ENCODE measurements at places on chromosomes 5 and 9.

DNA sequence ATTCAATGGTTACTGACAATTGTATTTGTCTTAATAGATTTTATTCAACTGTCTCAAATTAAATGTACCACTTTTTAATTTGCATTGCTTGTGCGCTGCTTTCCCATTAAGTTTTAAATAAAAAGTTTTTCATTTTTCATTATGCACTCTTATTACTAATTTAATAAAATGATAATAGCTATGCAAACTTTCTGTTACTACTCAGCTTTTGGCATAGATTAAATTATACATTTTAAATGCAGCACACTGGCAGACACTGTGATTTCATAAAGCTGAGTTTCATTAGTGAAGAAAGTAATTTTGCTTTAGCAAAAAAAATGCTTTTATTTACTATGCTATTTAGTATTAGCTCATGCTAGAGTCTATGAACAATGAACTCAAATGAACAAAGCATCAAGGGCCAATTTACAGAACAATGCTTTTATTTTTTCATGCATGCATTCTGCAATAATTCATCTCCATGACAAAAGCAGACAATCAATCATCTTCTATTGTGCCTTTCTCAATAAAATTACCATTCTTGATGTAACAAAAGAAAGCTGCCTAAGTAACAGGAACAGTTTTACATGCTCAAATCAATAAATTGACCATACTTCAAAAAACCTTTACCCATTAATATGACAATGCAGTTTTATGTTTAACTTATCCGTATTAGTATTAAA, 595.2 kb upstream of the ARRDC3 start:
- no peak for DNase-seq

DNA sequence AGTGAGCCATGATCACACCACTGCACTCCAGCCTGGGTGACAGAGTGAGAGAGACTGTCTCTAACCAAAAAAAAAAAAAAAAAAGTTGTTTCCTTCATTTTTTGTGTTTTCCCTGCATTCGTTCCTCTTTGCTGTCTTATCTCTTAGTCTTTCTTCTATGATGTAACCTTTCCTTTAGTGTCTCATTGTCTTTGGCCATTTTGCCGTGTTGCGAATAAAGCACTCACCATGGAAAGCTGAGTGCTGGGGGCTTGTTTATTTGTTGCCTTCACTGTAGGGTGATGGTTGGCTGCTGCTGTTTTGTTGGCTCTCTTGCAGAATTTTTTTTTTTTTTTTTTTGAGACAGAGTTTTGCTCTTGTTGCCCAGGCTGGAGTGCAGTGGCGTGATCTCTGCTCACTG, 7.7 kb downstream of the EHMT1 start:
- DNase-seq, result no peak

GRCh38 chr5:324736-325612, 3.5 kb downstream of the AHRR start:
- no peak for DNase-seq

- no peak for DNase-seq
These were observed 222.2 kb downstream of the LURAP1L start for GRCh38 chr9:12997009-12997408.

GRCh38 chr9:106309925-106310324, 553.0 kb upstream of the ZNF462 start:
- DNase-seq, result no peak

DNA sequence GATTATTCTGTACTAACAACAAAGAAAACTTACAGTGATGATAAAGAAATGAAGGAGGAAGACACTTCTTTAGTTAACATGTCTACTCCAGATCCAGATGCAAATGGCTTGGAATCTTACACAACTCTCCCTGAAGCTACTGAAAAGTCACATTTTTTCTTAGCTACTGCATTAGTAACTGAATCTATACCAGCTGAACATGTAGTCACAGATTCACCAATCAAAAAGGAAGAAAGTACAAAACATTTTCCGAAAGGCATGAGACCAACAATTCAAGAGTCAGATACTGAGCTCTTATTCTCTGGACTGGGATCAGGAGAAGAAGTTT, 67.9 kb downstream of the VCAN start:
- DNase-seq, result no peak

DNA sequence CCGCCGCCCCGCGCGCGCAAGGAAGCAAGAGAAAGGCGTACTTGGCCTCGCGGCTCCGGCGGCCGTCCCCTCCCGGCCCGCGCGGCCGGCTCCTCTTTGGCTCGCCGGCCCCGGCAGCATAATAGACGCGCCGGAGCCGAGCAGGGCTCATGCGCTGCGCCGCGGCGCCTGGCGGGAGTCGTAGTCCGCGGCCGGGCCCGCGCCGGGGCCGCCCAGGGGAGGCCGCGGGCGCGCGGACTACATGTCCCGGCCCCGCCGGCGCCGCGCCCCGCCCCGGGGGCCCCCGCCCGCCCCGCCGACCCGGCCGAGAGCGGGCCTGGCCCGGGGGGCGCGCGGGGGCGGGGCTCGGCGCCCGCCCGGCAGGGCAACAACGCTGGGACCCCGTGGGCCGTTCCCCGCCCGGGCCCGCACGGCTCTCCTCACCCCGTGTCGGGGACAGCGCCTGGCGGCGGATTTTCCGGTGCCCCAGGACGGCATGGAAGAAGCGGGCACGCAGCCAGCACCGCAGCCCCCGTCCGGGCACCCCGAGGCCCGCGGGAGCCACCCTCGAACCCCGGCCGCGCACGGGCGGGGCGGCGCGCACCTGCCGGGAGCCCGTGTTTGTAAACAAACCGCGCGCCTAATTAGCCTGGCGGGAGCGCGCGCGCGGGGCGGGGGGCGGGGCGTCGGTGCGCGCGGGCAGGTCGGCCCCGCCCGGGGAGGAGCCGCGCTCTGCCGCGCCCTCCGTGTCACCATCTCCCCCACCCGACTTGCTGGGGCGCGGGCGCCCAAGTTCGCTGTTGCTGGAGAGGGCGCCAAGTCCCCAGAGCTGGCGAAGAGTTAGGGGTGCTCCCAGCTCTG, at the start of gene BRD3:
BRD3 (minus strand) TSS at position 123 of the 840 bp plus-strand sequence. CDS start 14,549 bp downstream, outside the sequence.
- peak; percentile 80 for DNase-seq

DNA sequence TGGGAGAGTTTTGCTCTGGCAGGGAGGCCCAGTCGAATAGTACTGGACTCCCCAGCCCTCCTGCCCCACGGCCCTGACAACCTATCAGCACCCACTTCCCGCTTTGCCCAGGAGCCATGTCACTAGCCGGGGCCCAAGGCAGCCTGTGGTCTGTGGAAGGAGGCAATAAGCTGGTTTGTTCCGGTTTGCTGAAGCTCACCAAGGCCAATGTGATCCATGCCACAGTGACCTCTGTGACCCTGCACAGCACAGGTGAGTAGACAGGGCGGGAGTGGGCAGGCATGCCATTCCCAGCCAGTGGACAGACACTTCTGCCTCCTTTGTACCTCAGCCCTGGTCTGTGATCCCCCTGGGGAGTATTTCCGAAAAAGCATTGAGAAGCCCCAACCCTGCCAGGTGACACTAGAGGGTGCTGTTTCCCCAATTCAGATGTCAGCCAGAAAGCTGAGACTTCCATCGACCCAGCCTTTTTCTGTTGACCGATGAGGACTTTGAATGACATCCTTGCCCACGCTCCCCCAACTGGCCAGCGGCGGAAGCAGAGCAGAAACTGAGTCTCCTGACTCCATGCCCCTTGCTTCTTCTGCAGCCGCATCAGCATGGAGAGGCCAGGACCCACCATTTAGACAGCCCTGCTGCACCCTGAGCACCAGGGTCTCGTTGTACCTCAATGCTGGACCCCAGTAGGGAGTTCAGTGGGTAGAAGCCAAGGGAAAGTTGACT, 9.6 kb downstream of the PCYOX1L start:
- peak; percentile 61 for DNase-seq

GRCh38 chr5:58648846-58649245, 66.0 kb downstream of the RAB3C start:
- no peak for DNase-seq

- no peak for DNase-seq
These were observed 13.4 kb downstream of the MAST4 start for GRCh38 chr5:66609615-66610014.

DNA sequence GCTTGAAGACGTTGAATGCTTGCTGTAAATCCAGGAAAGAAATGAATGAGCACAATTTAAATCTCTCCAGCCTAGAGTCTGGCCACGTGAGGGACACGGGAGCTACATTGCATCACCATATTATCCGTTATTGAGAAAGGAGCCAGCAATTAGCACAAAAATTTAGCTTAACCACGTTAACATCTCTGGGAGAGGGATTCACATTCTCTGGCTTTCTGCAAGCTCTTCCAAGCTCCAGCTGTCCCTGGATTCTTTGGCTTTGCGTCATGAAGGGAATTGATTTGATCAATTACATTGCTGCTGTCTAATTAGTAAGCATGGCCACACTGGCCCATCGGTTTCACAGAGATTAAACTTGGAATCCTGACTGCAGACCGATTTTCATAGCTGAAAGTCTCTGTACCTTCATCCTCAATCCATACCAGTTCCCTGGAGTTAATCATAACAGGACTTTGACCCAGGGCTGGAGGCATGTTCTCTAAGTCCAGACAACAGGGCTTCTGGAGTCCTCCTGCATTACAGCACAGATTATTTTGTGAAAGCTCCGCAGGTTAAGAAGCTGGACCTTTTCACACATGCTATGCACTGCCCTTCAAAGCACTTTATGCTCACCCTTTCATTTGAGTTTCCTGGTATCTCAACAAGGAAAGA, 31.6 kb downstream of the ADRA1B start:
- no peak for DNase-seq

DNA sequence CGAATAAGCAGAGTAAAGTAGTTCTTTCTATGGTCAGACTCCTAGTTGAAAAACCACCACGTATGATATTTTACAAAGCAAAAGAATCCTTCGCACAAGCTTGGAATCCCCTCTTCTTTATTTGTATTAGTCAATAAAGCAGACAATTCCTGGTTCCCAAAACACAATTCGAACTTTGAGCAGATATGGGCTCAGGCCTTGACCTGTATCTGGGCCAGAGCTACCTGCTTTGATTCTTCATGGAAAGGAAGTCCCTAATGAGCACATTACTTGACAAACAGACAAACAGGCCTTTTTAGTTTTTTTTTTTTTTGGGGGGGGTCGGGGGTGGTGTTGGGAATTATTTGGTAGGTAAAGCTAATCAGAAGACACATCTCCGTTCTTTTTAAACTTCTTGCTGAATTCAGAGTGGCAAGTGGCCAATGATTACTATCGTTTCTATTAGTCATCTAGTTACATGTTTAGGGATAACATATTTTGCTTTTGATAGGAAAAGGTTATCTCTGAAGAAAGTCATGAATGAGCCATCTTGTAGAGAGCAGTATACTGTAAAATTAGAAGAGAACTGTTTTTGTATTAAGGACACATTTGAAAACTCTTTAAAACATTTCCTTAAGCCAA, 116.6 kb upstream of the HMHB1 start:
- no peak for DNase-seq

- no peak for DNase-seq
These were observed 30.7 kb upstream of the CCNB1 start for GRCh38 chr5:69136293-69136692.

DNA sequence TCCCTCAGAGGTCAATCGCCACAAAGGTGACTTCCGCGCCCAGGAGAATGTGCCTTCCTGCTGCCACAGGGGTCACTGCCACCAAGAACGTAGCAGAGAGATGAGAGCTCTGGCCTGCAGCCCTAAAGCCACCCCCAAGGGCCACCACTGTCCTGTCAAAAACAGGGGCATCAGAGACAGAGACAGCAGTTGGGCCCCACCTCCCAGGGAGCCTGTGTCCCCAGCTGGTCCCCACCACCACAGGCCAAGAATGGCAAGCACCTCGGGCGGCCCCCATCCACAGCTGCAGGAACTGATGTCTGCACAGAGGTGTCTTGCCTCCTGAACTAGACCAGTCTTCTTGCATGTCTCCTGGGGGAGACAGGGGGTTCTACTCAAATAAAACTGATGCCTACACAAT, 5.8 kb downstream of the SPATA31E1 start:
- no peak for DNase-seq

GRCh38 chr5:39826051-39826450, 401.3 kb upstream of the DAB2 start:
- DNase-seq, result no peak

DNA sequence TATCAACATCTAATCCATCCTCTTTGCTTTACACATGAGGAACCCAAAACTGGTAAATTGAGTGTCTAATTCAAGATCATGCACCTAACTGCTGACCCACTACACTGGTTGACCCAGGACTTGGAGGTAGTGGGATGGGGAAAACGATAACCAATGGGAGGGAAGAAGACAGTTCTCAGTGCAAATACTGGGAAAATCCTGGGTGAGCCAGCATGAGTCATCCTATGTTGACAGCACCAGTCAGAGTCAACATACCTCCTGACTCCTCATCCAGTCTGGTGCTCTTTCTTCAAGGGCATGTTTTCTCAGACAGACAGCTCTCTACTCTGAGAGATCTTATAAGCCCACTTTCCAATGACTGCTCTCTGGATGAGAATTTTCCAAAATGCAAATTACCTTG, 232.8 kb upstream of the PTGER4 start:
- no peak for DNase-seq

- DNase-seq, result peak; percentile 87
These were observed at the start of gene NSMF for GRCh38 chr9:137459152-137459600. Gene NSMF, minus strand, starts transcription at chr9:137459334. Its CDS starts 232 bp downstream, at chr9:137459102.

GRCh38 chr5:150301170-150301505, 1.6 kb downstream of the ARSI start:
- DNase-seq, result no peak

DNA sequence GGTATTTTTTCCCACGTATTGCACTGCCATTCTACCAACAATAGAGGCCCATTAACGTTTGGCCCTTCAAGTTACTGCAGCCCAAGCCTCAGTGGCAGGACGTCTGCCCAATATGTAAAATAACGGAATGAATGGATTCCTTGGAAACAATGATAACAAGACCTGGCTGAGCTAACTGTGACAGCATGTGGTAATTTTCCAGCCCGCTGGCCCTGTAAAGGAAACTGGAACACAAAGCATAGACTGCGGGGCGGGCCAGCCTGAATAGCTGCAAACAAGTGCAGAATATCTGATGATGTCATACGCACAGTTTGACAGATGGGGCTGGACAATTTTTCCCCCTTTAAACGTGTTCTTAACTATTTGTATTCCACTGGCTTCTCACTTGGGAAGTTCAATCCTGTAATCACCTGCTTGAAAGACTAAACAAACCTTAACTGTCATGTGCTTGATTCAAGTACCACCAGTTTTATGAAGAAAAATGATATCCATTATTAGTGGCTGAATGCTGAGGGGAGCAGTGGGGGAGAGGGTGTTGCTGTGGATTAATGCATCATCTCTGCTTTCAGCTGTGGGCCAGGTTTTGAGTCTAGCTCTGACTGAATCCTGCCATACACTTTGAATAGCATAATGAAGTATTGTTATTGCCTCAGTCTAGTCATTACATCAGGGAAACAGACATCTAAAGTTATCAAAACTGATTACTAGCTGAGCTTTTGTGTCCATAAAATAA, 323.9 kb downstream of the TMEM161B start:
- no peak for DNase-seq

- no peak for DNase-seq
These were observed 396.9 kb downstream of the GADD45G start for GRCh38 chr9:90001747-90002146.

DNA sequence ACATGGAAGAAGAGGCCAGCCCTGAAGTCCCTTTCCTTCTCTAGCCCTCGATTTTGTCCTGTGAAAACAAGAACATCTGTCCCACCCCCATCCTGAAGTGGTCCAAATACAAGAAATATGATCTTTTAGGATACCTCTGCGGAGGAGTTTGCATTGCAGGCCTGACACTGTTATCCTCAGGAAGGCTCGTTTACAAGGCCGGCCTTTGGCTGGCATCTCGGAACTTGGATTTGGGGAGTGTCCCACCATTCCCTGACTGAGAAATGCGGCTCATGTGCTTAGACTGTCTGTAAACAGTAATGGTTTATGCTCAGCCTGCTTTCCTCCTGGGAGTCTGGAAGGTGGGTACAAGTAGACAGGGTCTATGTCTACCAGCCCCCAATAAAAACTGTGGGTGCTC, 26.4 kb downstream of the WHRN start:
- no peak for DNase-seq

All from CD4-positive, alpha-beta T cell treated with Interleukin-4 for 4 hours (primary cell).